Posterior vena cava (tissue), 2 donors: ENCODE measurements at places on chromosomes 7 and 10. TPM values are rescaled to one million over a fixed set of nuclear protein-coding genes. Genes with fewer than 3 reads are reported as not detected.

Gene LBX1
- not detected for total RNA-seq

Gene CH25H
- total RNA-seq: 0.93 TPM

Gene NUTM2E
- total RNA-seq: 0.46 TPM

GRCh38 chr7:711093-711921, 15.2 kb upstream of the DNAAF5 start:
- DNase-seq: peak; percentile 76

- no peak for DNase-seq
Measured at GRCh38 chr7:121404348-121404747, 8.2 kb upstream of the FAM3C start.

GRCh38 chr7:80781561-80781979, 137.3 kb downstream of the SEMA3C start:
- no peak for DNase-seq

- DNase-seq: peak; percentile 78
Measured at GRCh38 chr10:100750291-100751210, 5.2 kb downstream of the PAX2 start.

GRCh38 chr10:22615819-22616499, 98.4 kb downstream of the PIP4K2A start:
- DNase-seq: no peak

DNA sequence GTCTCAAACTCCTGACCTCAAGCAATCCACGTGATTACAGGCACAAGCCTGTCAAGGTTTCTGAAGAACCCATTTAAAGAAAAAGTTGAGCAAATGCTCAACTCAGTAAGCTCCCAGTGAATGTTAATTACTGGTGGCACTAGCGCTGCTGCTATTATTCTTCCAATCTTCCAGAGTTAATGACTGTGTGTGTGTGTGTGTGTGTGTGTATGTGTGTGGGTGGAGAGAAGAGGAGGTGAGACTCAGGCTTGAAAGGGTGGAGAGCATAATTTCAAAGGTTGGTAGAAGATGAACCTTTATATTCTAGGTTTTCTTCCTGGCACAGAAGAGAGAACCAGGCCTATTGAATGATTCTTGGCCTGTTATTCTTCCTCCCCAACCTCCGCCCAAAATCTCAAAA, 11.6 kb upstream of the NPVF start:
- DNase-seq: no peak

DNA sequence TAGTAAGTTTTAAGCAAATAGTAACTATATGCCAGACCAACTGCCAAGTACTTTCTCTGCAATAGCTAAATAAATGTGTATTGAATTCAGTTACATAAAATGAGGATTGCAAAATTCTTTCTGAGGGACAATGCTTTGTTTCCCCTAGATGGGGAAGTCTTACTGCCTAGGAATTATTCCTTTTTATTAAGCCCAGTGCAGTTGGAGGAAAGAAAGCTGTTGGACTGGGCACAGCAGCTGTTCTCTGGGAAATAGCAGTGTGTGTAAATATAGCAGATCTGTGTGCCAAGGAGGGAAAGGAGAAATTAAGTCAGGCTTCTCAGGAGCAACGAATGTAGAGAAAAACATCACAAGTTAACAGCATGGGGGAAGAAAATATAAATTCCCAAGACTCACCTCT, 77.1 kb downstream of the SEC23IP start:
- no peak for DNase-seq
